T-helper 2 cell treated with Interferon-gamma antibody and Interleukin-4, amounts not matched to agents 5 μg/mL and 100 μg/mL, for 36 hours (primary cell): ENCODE measurements at places on chromosomes 12 and 14.
A peak's percentile ranks its signal among the peaks of the same experiment; 100 is the strongest.

DNA sequence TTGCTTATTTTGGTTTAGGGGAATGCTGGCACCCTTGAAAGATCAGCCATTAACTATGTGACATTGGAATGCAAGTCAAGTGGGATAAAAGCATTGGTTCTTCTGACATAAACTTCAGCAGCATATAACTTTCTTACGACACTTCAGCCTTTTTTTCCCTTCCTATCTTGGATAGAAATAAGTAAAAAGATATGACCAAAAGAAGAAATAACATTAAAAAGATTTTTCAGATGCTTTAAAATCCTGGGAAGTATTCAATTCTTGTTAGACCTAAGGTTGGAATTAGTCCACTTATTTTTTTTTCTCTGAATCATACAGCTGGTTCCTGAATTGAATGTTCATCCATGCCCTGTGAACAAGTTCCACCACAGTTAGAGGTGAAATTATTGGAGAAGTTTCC lies 85.6 kb upstream of the TSPAN8 start:
- no peak overlapping the region for H3K4me3 ChIP-seq
- H3K4me1 ChIP-seq, result no peaks in the 10 kb centered on the region
- no peaks in the 10 kb centered on the region for H3K36me3 ChIP-seq

GRCh38 chr14:49702725-49703124 lies 9.8 kb downstream of the KLHDC1 start:
- no peak overlapping the region for H3K4me3 ChIP-seq
- H3K27me3 ChIP-seq, result no peaks in the 10 kb centered on the region
- H3K4me1 ChIP-seq, result peaks cover 4% of the 10 kb centered on the region

DNA sequence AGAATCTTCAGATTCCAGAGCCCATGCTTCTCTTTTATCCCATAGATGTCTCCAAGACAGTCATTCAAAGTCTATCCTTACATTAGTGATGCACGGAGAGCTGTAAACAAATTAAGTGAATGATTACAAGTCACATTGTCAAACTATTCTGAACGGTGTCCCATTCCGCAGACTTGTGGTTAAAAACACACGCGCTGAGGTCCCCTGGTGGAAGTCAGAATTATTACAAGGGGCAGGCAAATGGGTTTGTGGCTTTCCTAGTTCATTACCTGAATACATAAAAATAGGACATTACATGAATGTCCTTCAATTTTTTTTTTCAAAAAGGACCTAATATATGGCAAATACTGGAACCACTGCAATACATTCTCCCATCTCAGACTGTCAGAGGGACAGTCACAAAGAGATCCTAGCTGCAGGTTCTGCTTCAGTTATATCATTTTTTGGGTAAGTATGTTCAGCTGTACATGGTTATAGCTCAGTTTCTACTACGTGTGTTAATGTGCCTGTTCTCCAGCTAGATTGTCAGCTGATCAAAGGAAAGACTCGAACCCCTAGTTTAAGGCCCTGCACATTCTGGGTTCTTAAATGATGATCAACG lies 53.1 kb upstream of the STON2 start:
- H3K4me1 ChIP-seq, result peaks cover 2% of the 10 kb centered on the region
- H3K36me3 ChIP-seq, result no peaks in the 10 kb centered on the region
- H3K4me3 ChIP-seq, result no peak overlapping the region
- peak; percentile 35 for DNase-seq
- no peak overlapping the region for H3K27ac ChIP-seq

- no peak for DNase-seq
- no peaks in the 10 kb centered on the region for H3K27me3 ChIP-seq
- H3K27ac ChIP-seq, result no peak overlapping the region
- H3K4me3 ChIP-seq, result no peak overlapping the region
- H3K4me1 ChIP-seq, result no peaks in the 10 kb centered on the region
Observed at GRCh38 chr12:16220120-16220519, 57.4 kb downstream of the SLC15A5 start.

DNA sequence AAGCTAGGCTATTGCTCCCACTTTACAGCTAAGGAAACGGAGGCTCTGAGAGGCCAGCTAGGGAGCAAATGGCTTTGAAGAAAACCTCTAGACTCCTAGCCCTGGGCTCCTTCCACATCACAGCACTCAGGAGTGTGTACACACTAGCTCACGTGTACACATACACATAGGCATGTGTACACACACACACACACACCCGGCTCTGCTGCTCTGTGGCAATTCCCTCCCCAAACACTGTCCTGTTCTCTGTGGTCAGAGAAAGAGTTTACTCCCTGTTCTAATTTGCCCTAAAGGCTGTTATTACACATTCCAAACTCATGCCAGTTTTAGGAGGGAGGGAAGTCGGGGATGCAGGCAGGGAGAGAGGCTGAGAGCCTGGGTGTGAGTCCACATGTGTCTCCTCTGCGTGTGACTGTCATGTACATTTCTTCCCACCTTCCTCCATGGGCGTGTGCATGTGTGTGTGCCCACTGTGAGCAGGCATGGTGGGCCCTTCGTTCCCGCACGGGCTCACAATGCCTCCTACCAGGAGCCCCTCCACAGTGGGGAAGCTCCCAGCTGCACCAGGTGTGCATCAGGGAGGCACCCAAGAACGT lies 14.2 kb downstream of the TRPV4 start:
- H3K4me3 ChIP-seq, result no peak overlapping the region
- no peaks in the 10 kb centered on the region for H3K4me1 ChIP-seq
- no peak for DNase-seq
- H3K27ac ChIP-seq, result no peak overlapping the region
- H3K36me3 ChIP-seq, result no peaks in the 10 kb centered on the region
